ENCODE measurements at places on chromosomes 11 and 22. TPM values are rescaled to one million over a fixed set of nuclear protein-coding genes. Genes with fewer than 3 reads are reported as not detected.

Gene OR8A1
- total RNA-seq: not detected

Gene FDX1
- 15.2 TPM for total RNA-seq

Gene CHST1
- 1.2 TPM for total RNA-seq

Gene EXPH5
- 0.07 TPM for total RNA-seq

Gene SSRP1
- total RNA-seq: 227 TPM

Gene C1QTNF4
- total RNA-seq: not detected

Gene OR10A2
- total RNA-seq: not detected

Gene NAALAD2
- total RNA-seq: 0.03 TPM

Gene SMTNL1
- total RNA-seq: not detected

Gene ZNF215
- total RNA-seq: 1.3 TPM

Gene DHCR7
- 51.7 TPM for total RNA-seq

Gene CARD16
- total RNA-seq: not detected

Gene PTGDR2
- 0.07 TPM for total RNA-seq

Gene ANGPTL5
- total RNA-seq: not detected

Gene ISX
- not detected for total RNA-seq

Gene MS4A1
- total RNA-seq: not detected

Gene LRRN4CL
- total RNA-seq: not detected

Gene KRTAP5-8
- total RNA-seq: not detected

Gene CHRNA10
- 0.84 TPM for total RNA-seq
